ENCODE measurements at places on chromosomes 4 and X.

- DNase-seq, result no peak
Measured at GRCh38 chrX:586351-586750, 44.2 kb upstream of the SHOX start.

- no peak for DNase-seq
Measured at GRCh38 chrX:109934935-109935334, 68.0 kb upstream of the TMEM164 start.

DNA sequence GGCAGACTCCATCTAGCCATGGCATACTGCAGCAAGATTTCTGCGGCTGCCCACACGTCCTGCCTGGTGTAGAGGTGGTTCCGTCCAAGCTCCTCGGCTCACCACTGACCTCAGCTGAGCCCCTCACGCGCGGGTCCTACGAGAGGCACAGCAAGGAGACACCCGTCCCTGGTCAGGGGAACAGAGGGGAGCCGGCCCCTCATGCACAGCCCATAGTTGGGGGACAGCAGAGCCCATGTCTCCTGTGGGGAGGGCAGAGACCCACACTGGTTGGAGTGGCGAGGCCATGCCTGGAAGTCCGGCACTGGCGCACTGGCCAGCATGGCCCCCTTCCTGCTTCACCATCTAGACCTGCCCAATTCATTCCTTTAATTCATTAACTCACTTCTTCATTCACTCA is 80.8 kb downstream of the HTRA3 start:
- DNase-seq, result no peak

GRCh38 chrX:56762707-56763555 is 33.9 kb downstream of the NBDY start:
- no peak for DNase-seq

DNA sequence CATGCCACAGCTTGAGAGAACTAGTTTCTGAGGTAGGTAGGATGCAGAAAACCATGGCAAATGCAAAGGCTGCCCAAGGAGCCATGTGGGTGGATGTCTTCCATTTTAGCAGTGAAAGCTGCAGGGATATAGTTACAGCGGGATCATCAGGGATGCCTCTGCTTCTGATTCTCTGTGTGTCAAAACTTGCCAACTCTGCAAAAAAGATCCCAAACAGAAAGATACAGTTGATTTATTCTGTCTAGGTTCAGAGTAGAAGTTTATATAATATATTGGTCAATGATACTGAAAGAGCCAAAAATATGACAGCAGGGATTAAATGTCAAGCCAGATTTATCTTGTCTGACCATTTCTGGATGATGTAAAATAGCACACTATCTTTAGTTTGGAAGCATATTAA is 42.4 kb upstream of the SFRP2 start:
- no peak for DNase-seq

- DNase-seq, result no peak
Measured at GRCh38 chr4:84147831-84148230, 351.3 kb downstream of the NKX6-1 start.

GRCh38 chr4:72094059-72094797 is 62.4 kb downstream of the NPFFR2 start:
- DNase-seq, result no peak

DNA sequence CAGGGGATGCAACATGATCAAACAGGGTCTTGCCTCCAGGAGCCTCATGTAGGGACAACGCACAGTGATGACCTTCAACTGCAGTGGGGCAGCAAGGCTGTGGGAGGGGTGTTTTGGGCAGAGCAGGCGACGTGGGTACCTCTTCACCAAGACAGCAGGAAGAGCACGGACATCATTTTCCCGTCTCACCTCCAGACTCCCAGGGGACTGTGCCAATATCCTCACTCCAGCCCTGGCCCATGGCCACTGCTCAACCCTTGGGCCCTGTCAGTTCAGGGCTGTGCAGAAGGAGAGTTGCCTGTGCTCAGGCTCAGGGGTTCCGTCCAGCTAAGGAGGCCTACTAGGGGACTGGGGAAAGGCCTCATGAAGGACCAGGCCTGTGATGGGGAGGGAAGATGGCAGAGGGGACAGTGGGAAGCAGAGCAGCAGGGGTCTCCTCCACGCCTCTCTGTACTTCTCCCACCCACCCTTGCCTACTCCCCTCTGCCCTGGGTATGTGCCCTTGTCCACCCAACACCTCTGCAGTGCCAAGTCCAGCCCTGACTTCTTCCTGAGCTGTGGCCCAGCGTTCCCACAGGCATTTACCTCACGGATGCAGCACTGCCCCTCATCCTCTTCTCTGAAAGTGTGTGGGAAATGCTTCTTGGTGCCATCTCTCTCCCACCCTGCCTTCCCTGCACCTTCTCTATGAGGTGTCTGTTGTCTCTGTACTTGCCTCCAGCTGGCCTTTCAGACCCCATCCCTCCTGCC is 1.4 kb downstream of the IL9R start:
- DNase-seq, result no peak

GRCh38 chr4:101792056-101792590 is 1.6 kb downstream of the BANK1 start:
- DNase-seq, result no peak

- no peak for DNase-seq
Measured at GRCh38 chrX:68822641-68823410, 6.0 kb upstream of the EFNB1 start.

DNA sequence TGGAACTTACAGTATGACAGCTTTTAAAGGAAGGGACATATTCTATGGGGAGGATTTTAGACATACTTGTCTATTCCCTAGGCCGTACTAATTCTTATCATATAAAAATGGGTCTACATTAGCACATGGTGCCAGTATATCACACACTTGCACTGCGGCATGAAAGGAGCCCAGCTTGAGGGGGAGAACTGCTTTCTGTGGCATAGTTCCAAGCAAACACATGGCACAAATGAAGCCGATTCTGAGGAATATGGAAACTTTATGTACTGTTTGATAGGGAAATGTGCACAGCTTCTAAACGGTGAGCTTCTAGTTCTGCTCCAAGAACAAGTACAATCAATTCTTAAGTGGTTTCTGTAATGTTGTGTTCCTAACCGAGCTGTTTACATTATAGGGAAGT is 675.6 kb upstream of the FTHL17 start:
- DNase-seq, result no peak

DNA sequence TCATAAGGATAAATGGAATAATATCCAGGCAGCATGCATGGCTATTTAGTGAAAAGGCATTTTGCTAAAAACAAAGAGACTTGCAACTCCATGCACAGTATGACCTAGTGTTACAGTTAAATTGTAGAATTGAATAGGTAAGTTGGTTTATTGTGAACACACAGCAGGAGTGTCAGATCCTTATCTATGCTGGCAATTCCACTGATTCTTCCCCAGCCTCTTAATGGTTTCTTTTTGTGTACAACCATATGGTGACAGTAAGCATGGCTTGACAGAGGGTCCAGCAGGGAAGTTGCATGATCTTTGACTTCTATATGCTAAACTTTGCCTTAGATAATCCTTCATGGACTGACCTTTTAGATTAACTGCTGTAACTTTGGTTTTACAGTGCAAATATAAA is 936.6 kb upstream of the EPHA5 start:
- no peak for DNase-seq

DNA sequence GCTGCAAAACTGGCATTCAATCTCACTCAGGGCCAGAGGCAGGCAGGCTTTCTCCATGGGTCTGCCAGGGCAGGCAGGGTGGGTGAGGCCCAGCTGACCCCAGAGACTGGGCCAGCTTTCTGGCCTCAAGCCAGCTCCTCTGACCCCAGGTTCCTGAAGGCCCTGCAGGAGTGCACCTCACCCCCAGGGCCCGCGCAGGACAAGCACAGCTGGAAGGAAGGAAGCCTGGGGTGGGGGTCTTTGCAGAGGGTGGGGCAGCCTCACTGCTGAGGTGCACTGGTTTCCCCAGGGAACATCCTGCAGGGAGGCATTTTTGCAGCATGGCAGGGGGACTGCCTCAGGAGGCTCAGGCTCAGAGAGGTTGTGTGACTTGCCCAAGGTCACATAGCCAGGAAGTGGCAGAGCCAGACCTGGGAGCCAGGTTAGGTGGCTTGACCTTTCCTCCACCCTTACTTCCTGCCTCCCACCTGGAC is 31.5 kb upstream of the AFAP1 start:
- no peak for DNase-seq

DNA sequence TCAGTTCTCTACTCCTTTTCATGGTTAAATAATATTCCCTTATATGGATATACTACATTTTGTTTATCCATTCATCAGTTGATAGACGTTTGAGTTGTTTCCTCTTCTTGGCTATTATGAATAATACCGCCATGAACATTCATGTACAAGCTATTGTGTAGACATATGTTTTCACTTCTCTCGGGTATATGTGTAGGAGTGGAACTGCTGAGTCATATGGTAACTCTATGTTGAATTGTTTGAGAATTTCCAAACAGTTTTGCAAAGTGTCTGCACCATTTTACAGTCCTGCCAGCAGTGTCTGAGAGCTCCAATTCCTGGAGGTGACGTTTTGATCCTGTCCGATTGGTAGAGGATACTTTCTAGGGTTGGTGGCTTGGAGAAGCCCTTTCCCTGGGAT is 23.6 kb downstream of the PLAC1 start:
- no peak for DNase-seq

GRCh38 chr4:100114909-100115308 is 75.4 kb downstream of the DDIT4L start:
- DNase-seq, result no peak

DNA sequence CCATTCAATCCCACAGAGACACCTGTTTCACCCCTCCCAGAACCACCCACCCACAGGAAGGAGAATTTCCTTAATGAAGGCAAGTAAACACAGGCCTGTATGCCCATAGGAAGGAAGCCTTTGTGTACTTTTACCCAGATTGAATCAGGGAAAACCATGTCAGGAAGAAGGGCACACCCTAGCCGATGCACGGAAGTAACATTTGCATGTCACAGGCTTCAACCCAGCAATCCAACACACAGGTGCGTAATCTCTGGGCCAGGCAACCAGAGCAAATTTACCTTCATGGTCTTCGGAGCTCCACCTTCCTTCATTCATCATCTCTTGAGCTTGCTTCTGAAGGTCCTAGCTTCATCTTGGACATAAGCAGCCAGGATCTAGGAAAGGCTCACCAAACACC is 206.3 kb downstream of the SHROOM3 start:
- DNase-seq, result no peak

GRCh38 chrX:149858592-149858991 is 22.4 kb upstream of the MAGEA8 start:
- DNase-seq, result no peak

GRCh38 chr4:122377352-122377751 is 1.5 kb upstream of the ADAD1 start:
- DNase-seq, result no peak

DNA sequence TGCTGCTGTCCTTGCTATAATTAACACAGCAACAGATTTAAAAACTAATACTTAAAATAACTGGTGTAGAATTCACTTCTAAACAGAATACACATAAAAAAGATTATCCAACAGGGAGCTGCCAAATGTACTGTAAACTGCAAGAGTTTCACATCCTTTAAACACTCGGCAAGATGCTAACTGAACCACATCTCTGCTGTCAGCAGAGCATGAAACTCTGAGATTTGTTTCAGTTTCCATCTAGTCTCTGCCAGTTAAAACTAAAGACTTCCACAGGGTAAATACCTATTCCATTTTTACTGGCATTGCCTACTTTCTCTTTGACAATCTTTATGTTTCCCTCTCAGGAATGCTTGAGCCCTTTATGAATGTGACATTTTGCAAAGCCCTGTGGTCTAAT is 127.7 kb downstream of the SLC7A11 start:
- no peak for DNase-seq

DNA sequence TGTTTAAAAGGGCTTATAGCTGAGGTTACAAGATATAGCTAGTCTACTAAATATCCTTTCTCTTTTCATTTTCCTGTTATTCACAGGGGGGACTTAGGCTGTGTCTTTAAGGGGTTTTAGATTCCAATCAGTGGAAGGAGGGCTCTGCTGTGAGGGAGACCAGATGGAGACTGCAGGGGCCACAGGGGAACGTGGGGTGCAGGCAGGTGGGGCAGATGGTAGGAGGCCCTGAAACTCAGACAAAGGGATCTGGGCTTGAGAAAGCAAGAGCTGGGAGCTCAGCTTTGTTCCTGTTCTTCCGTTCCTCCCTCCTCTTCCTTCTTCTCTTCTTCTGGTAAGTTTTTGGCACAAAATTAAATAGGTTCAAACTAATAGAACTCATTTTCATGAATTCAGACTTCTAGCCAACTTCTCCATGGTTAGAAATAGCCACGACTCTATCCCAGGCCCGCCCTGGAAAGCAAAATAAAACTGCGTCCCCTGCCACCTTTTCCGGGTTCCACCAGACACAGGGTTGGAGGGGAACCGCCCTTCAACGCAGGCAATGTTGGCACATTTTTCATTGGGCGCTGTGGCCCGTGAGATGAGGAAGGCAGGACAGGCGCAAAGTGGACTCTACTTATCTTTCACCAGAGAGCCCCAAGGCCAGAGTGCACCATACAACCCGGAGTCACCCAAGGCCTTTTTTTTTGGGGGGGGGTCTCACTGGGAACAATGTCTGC is 3.5 kb upstream of the TMSB4X start:
- DNase-seq, result no peak

GRCh38 chr4:180240670-180241069 is 2002.5 kb upstream of the TENM3 start:
- DNase-seq, result no peak

DNA sequence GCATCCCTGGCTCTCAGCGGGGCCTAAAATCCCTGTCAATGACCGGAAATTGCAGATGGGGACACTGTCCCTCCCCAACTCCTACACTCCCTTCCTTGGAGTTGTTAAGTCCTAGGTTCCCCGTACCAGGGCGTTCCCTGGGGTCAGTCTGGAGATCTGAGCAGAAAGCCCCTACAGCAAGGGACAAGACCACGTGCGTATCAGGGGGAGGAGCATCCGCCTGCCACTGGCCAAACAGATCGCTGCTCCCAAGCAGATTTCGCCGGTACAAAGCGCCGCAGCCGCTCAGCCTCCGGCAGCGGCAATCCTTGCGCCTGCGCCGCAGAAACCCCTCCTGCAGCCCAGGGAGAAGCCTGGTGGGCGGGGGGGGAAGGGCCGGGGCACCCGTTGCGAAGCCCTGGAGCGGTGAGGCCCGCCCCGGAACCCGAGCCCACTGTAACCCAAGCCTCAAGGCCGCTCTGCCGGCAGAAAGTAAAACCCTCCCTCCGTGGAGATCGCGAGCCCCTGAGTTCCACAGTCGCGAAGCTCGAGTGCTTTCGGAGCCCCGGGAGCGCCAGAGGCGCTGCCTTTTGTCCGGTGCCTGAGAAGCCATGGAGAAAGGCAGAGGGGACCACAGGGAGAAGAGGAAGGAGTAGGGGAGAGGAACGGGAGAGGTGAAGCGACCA is 2.7 kb downstream of the CRMP1 start:
- no peak for DNase-seq

Measured in right renal pelvis (tissue), 4 donors.